Fibroblast of lung (primary cell): ENCODE measurements at places on chromosomes 1 and 21. TPM values are rescaled to one million over a fixed set of nuclear protein-coding genes. Genes with fewer than 3 reads are reported as not detected.

Gene MCOLN2
- 1.5 and 6.2 TPM in 2 replicates for total RNA-seq

Gene TEDDM1
- not detected in 2 replicates for total RNA-seq

Gene UTP25
- 6.9 and 10.4 TPM in 2 replicates for total RNA-seq

Gene FGR
- under 0.01 TPM in 1 of 2 replicates, not detected in the other for total RNA-seq

Gene RGSL1
- not detected in 2 replicates for total RNA-seq

Gene TRABD2B
- total RNA-seq: under 0.01 TPM in 2 replicates

Gene AMY1C
- total RNA-seq: not detected in 2 replicates

Gene NTNG1
- 4.4 and 8.6 TPM in 2 replicates for total RNA-seq

Gene MRPS21
- total RNA-seq: 53.7 and 54.7 TPM in 2 replicates
